ENCODE measurements at places on chromosomes 5 and 9.

- no peak for DNase-seq
Observed at GRCh38 chr5:93926831-93927620, 185.6 kb upstream of the POU5F2 start.

- DNase-seq: no peak
Observed at GRCh38 chr5:166991601-166992000, 1299.8 kb upstream of the WWC1 start.

GRCh38 chr9:34034698-34035065 is 14.0 kb downstream of the UBAP2 start:
- DNase-seq: no peak

- DNase-seq: no peak
Observed at GRCh38 chr5:36600917-36601527, 5.4 kb upstream of the SLC1A3 start.

- no peak for DNase-seq
Observed at GRCh38 chr9:91305596-91306295, 56.0 kb downstream of the AUH start.

- peak; percentile 76 for DNase-seq
Observed at GRCh38 chr5:142110046-142110531, 1.5 kb downstream of the NDFIP1 start.

GRCh38 chr9:122265149-122265915 is 650 bp downstream of the MRRF start:
- DNase-seq: peak; percentile 85

GRCh38 chr9:11320989-11321388 is 708.2 kb upstream of the PTPRD start:
- DNase-seq: no peak

DNA sequence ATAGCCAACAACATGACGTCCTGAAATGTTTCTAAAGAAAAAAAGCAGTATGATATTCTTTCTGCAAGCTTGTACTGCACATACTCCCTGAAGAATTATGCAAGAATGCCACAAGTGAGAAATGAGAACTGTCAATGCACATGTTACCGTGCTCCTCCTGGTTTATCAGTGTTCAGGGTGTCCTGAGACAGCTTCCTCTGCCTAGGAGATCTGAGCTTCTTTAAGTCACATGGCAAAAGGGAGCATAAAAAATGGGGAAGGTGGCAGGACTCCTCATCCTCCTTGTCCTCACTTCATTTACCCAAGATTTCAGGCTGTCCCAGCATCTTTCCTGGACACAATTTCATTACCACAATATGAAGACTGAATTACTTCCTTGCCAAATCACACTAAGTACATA is 238.2 kb downstream of the GLIS3 start:
- DNase-seq: no peak

- no peak for DNase-seq
Observed at GRCh38 chr5:106408570-106408969, 1262.2 kb downstream of the EFNA5 start.

DNA sequence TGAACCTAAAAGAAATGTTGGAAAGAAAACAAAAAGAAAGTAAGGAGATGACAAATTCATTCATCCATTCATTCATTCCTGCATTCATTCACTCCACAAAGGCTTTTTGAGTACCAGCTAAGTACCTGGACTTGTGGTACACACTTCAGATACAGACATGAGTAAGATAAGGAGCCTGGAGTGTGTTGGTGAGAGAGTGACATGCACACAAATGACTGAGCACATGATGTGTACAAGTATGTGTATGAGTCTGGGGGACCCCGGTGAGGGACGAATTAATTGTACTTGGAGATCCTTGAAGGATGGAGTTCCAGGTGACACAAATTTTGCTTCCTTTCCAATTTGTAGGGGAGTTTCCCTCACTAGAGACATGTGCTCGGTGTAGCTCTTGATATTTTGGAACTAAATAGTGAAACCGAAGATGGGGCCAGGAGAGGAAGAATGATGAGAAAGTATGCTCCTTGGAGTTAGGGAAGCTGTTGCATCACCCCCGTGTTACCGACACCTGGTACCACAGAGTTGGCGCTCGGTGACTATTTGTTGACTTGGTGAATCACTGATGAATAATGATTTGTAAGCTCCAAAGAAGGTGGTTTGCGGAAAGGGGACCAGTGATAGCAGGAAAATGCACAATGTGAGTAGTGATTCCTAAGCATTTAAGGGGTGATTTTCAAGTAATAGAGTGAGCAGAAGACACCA is 509.8 kb downstream of the CCDC171 start:
- no peak for DNase-seq

DNA sequence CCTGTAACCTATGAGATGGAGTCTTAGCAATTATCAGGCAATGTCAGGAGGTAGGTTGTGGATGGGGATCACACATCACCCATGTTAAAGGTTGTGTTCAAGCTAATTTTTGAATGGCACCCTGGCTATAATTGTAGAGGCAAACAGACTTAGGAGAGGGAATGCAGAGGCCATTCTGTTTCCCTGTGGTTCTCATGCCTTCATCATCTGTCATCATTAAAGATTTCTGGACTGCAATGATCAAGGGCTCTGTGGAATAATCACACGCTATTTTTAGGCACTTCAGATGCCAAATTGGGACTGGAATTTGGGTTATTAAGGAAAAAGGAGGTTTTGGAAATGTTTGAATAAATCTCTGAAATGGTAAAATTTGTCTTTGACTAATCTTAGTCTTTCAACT is 1065.4 kb downstream of the TAF11L14 start:
- DNase-seq: no peak

DNA sequence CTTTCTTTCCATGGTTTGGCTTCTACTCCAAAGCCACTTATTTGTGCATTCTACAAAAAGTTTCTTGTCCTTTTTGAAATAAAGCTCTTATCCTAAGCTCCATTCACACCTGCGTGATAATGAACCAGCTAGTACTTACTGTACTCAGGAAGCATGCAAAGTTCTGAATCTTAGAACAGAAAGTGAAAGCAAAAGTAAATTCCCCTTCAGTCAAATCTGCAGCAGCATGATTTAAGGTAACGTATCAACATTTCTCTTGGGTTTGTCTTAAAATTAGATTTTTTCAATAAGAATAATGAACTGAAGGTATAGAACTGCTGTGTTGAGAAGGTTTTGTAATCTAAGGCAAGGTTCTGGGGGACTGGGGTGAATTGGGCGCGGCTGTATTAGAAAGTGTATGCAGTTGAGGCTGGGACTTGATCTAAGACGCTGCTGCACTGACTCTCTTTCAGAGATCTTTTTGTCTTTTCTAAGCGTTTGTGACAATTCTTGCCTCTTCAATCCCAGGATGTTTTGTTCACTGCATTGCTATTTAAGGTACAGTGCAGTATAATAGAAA is at the start of gene ERAP2:
Gene ERAP2, plus strand, starts transcription at position 209 of the 559 bp plus-strand sequence. CDS start 3,186 bp downstream, outside the sequence.
- peak; percentile 74 for DNase-seq

GRCh38 chr5:68467794-68468193 is 252.2 kb downstream of the PIK3R1 start:
- DNase-seq: no peak

DNA sequence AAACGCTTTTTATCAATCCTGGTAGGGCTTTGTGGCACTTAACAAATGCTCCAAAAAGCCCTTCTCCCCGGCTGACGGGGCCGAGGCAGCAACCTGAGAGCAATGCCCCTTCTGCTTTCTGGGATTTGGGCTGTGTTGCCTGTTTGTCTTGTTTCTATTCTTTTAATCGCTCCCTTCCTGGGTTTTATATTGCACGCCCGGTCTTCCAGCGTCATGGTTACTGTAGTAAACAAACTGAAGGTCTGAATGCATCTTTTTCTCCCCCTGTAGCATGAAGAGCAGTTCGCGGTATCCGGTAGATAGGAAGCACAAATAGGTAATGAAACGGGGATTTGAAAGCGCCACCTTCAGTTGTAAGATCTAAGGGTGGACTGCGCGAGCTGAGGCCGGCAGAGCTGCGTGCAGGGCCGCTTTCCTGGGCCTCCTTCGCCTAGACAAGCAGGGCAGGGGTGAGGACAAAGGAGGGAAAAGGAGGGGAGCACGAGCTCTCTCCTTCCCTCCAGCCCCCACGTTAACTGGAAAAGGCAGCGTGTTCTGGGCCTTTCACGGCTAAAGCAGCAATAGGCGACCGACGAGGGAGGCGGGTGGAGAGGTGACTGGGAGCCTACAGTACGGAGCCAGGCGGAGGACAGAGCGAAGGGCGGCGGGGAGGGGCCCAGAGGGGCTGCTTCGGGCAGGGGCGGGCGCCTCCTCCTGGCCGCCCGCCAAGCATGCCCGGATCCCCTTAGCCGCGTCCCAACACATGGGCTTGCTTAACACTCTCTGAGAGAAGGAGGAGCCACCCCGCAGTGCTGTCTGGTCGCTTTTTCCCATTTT is 49.3 kb upstream of the ZNF366 start:
- DNase-seq: peak; percentile 65

DNA sequence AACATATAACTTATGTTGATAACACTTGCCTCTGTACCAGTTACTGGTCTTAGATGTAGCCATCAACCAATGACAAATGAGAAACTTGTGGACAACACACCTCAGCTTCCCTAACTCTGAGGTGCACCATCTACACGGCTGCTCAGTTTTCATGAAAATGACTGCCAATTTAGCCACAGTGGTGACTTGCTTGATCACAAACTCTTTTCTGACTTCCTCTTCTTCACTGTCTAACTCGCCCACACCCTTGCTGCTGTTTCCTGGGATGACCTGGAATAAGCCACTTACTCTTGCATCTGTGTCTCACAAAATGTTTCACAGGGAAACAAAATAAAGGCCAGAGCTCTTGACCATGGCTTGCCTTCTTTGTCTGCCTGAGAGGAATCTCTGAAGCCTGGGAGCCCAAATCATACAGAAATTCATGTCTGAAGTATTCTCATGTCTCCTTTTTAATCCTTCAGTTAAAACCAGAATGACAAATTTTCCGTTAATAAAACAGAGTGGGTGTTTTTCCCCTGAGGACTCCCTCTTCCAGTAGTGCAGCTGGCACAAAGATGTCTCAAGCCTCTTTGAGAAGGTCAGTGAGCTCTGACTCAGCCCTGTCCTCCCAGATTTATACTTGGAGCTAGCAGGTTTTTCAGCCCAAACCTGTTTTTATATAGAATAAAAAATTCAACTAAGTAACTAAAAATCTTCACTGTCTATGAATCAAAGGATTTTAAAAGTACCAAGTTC is 126.5 kb upstream of the PAM start:
- DNase-seq: no peak

DNA sequence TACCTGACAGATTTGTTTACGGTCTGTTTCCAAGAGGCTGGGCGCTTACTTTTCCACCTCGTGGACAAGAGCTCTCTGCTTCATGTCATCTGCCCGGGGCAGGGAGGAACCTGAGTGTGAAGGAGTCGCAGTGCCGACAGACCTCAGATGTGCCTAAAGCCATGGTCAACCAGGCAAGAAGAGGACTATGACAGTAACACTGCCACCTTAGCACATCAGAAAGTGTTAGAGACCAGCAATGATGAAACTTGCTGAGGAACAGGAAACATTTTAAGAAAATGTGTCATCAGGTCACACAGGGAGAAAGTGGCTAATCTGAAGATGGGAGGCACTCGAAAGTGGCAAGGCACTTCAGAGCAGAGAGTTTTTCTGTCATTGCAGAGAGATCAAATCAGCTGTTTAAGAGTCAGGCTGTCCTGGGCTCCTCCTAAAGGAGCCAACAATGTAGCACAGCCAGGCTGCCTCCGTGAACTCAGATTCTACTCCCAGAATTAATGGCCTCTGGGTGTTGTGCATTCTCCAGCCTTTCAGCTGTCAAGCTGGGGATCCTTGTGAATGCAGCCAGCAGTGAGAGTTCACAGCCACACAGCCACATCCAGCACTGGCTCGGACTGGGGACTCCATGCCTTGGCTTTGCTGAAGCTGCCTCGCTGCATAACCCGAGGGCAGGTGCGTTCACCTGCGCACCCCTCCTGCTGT is 94.6 kb downstream of the RAPGEF1 start:
- no peak for DNase-seq

DNA sequence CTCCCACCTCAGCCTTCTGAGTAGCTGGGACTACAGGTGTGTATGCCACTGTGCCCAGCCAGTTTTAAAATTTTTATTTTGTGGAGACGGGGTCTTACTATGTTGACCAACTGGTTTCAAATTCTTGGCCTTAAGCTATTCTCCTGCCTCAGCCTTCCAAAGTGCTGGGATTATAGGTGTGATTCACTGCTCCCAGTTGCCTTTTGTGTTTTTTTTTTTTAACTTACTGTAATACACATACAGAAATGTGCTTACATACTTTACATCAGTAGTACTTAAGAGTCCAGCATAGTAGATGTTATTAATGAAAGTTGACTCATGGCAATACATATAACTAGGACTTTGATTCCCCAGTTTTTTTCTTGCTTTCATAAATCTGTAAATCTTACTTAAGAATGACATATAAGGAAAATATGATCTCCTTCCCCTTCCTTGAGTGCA is 4.7 kb downstream of the MAN2A1 start:
- DNase-seq: no peak

- no peak for DNase-seq
Observed at GRCh38 chr9:26551451-26551850, 341.2 kb downstream of the CAAP1 start.

GRCh38 chr5:75364571-75365280 is 27.7 kb downstream of the HMGCR start:
- no peak for DNase-seq

GRCh38 chr9:124214116-124214515 is 43.6 kb upstream of the NEK6 start:
- DNase-seq: no peak

DNA sequence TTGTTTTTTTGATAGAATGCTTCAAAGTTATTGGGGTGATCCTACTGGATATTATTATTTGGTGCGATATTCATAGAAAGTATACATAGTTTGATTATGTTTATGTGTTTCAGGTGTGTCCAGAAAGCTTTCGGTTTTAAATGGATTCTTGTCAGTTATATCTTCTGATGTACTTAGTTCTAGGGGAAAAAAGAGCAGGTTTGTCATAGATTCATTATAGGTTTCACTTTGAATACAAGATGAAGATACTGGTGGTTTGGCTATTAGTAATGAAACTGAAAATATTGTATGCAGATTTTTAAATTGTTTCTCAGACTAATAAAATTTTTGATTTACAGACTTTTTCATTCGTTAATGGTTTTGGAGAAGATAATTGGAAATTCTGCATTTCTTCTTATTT is 98.9 kb downstream of the MAN2A1 start:
- DNase-seq: no peak

- no peak for DNase-seq
Observed at GRCh38 chr9:92589923-92590322, 54.1 kb upstream of the ECM2 start.

DNA sequence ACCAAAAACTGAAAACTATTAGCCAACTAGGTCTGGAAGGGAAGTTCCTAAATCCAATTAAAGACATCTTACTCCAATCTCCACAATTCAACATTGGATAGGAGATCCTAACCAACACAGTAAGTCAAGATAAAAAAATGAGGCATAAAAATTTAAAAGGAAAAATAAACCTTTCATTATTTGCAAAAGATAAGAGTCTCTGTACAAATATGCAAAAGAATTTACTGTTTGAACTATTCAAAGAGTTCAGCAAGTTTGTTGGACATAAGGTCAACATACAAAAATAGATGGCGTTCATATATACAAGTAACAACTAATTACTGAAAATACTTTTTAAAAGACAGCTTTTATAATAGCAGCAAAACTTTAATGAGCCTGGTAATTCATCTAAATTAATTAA is 3.1 kb upstream of the FREM1 start:
- DNase-seq: no peak

Measured in hematopoietic multipotent progenitor cell treated with erythropoietin and hydrocortisone succinate and interleukin-3 and kit ligand, for 6 days (in vitro differentiated cells).